ENCODE measurements at places on chromosomes 3 and 15. TPM values are rescaled to one million over a fixed set of nuclear protein-coding genes. Genes with fewer than 3 reads are reported as not detected.

The BCHE gene
- 11.3 TPM for polyA plus RNA-seq

The UROC1 gene
- 0.15 TPM for polyA plus RNA-seq

The LMCD1 gene
- 26.4 TPM for polyA plus RNA-seq

The APOD gene
- 13.3 TPM for polyA plus RNA-seq

The TAGLN3 gene
- 2.3 TPM for polyA plus RNA-seq

The PGBD4 gene
- 2.6 TPM for polyA plus RNA-seq

The POPDC2 gene
- polyA plus RNA-seq, result 7.7 TPM
